ENCODE measurements at places on chromosomes 4 and X. TPM values are rescaled to one million over a fixed set of nuclear protein-coding genes. Genes with fewer than 3 reads are reported as not detected.

The STPG2 gene
- total RNA-seq = 0.22 TPM

The NUDT11 gene
- not detected for total RNA-seq

The ZNF275 gene
- total RNA-seq = 5.1 TPM

The SH3D19 gene
- 96.7 TPM for total RNA-seq

The SLC26A1 gene
- total RNA-seq = 0.19 TPM

The SYP gene
- total RNA-seq = 1.6 TPM

The RBPJ gene
- 44.2 TPM for total RNA-seq

The ADH7 gene
- not detected for total RNA-seq

The PHEX gene
- 0.08 TPM for total RNA-seq

The SYN1 gene
- total RNA-seq = 10.9 TPM

The GAGE13 gene
- not detected for total RNA-seq

The RIBC1 gene
- 0.38 TPM for total RNA-seq

The F11 gene
- 0.40 TPM for total RNA-seq

The AASDH gene
- 5.0 TPM for total RNA-seq

The SPANXB1 gene
- total RNA-seq = not detected

The PRKG2 gene
- 0.05 TPM for total RNA-seq

The ZFP92 gene
- total RNA-seq = 0.65 TPM

The REELD1 gene
- not detected for total RNA-seq

The DRP2 gene
- 0.05 TPM for total RNA-seq

The INTU gene
- 4.0 TPM for total RNA-seq

The FGD1 gene
- 7.5 TPM for total RNA-seq

The MEPE gene
- total RNA-seq = not detected

The IBSP gene
- total RNA-seq = not detected

The ENPEP gene
- 3.3 TPM for total RNA-seq

The NPNT gene
- total RNA-seq = 2.1 TPM

The CAMK2D gene
- 194 TPM for total RNA-seq

The DUSP21 gene
- total RNA-seq = not detected

The ASB5 gene
- 2.8 TPM for total RNA-seq

The SLC10A4 gene
- not detected for total RNA-seq

The HELQ gene
- 13.8 TPM for total RNA-seq

The SMIM20 gene
- 40.1 TPM for total RNA-seq

The NOX1 gene
- total RNA-seq = not detected

The F8A3 gene
- total RNA-seq = not detected

The TEX13C gene
- not detected for total RNA-seq

The CLDN22 gene
- not detected for total RNA-seq

The RTL3 gene
- 0.08 TPM for total RNA-seq

The HTR2C gene
- total RNA-seq = not detected

The GPRASP3 gene
- total RNA-seq = 4.8 TPM

The FGF13 gene
- total RNA-seq = 0.43 TPM

The SSX1 gene
- not detected for total RNA-seq

The P2RY10 gene
- not detected for total RNA-seq

The ARMCX4 gene
- total RNA-seq = 4.6 TPM

The RTL9 gene
- total RNA-seq = 0.35 TPM

The GABRQ gene
- total RNA-seq = not detected

The PPEF2 gene
- not detected for total RNA-seq

The IL2 gene
- not detected for total RNA-seq

The MAGEA10 gene
- total RNA-seq = not detected

The GPR119 gene
- not detected for total RNA-seq

Data from Right ventricle myocardium superior (tissue), 1 donor.